Astrocyte (in vitro differentiated cells and primary cell): ENCODE measurements at places on chromosomes 4 and X.

- no peak overlapping the region for H3K4me3 ChIP-seq
- no peaks in the 10 kb centered on the region for H3K27me3 ChIP-seq
- no peaks in the 10 kb centered on the region for H3K4me1 ChIP-seq
- no peak overlapping the region for H3K27ac ChIP-seq
Observed at GRCh38 chrX:1658071-1658491, 43.2 kb downstream of the ASMT start.

- H3K4me3 ChIP-seq: no peak overlapping the region
- H3K27ac ChIP-seq: peak overlapping the region; percentile 97
- peak; percentile 91 for DNase-seq
- H3K36me3 ChIP-seq: no peaks in the 10 kb centered on the region
Observed at GRCh38 chr4:15914291-15914690, 24.2 kb downstream of the FGFBP1 start.

GRCh38 chrX:44025555-44025954 is 52.4 kb upstream of the NDP start:
- H3K4me1 ChIP-seq: no peaks in the 10 kb centered on the region
- peak; percentile 55 for DNase-seq
- H3K27ac ChIP-seq: no peak overlapping the region
- no peaks in the 10 kb centered on the region for H3K36me3 ChIP-seq

DNA sequence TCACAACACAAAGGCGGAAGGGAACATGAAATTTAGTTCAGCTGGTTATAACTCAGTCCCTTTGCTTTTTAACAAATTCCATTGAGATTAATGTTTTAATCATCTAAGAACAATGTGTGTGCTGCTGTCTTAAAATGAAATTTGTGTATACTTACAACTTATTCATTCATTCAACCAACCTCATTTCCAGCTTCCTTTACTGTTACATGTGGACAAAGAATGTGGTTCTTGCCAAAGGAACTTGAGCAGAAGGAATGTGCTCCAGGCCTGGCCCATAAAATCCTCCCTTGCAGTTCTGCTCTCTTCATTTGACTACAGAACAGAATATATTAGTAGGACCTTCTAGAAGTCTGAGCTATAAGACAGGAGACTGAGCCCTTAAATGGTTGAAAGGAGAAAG is 176.8 kb upstream of the GLRA2 start:
- no peaks in the 10 kb centered on the region for H3K4me1 ChIP-seq
- no peak overlapping the region for H3K27ac ChIP-seq
- H3K4me3 ChIP-seq: no peak overlapping the region
- no peaks in the 10 kb centered on the region for H3K27me3 ChIP-seq
- no peaks in the 10 kb centered on the region for H3K36me3 ChIP-seq

DNA sequence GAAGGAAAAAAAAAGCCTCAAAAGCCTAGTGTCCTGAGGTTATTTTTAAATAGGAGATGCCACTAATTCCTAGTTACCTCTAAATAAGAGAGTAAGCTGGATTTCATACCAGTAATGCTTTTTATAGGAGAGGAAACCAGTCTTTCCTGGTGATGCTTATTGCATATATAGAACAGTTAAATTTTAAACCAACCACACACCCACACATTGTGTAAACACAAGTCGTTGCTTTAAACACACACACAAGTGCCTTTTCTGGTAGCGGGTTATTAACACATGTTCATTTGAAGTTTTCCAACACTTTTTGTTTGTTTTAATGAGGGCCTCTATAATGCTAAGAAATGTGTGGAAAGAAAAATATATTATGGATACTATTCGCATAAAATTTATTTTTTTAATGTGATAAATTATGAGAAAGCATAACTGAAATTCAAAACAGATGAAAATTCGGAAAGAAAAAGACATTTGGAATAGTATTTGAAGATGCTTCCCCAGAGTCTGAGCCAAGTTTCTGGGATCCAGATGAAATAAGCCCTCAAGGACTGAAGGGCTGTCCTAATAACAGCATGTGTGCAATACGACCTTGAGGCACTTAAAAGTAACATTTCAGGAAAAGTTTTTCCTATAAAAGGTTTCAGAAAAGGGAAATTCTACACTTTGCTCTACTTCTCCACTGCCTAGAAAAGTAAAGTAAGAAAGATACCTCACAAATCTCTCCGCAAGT is 2.0 kb downstream of the ANTXR2 start:
- H3K27me3 ChIP-seq: no peaks in the 10 kb centered on the region
- peaks cover 20% of the 10 kb centered on the region for H3K4me1 ChIP-seq
- peaks cover 7% of the 10 kb centered on the region for H3K36me3 ChIP-seq
- DNase-seq: peak; percentile 43
- peak overlapping the region; percentile 86 for H3K27ac ChIP-seq
- H3K4me3 ChIP-seq: peak overlapping the region; percentile 96

GRCh38 chr4:94177822-94178221 is 29.8 kb upstream of the SMARCAD1 start:
- H3K36me3 ChIP-seq: no peaks in the 10 kb centered on the region
- H3K4me3 ChIP-seq: no peak overlapping the region
- H3K27ac ChIP-seq: no peak overlapping the region
- no peak for DNase-seq
- no peaks in the 10 kb centered on the region for H3K4me1 ChIP-seq
- no peaks in the 10 kb centered on the region for H3K27me3 ChIP-seq

GRCh38 chr4:144295286-144295995 is 154.9 kb upstream of the GYPA start:
- H3K4me3 ChIP-seq: no peak overlapping the region
- peak; percentile 71 for DNase-seq
- H3K27me3 ChIP-seq: no peaks in the 10 kb centered on the region
- no peaks in the 10 kb centered on the region for H3K4me1 ChIP-seq
- H3K36me3 ChIP-seq: no peaks in the 10 kb centered on the region
- no peak overlapping the region for H3K27ac ChIP-seq

GRCh38 chrX:14420841-14421240 is 108.5 kb upstream of the GLRA2 start:
- no peaks in the 10 kb centered on the region for H3K36me3 ChIP-seq
- no peak overlapping the region for H3K4me3 ChIP-seq
- no peak overlapping the region for H3K27ac ChIP-seq
- no peaks in the 10 kb centered on the region for H3K4me1 ChIP-seq
- no peak for DNase-seq

DNA sequence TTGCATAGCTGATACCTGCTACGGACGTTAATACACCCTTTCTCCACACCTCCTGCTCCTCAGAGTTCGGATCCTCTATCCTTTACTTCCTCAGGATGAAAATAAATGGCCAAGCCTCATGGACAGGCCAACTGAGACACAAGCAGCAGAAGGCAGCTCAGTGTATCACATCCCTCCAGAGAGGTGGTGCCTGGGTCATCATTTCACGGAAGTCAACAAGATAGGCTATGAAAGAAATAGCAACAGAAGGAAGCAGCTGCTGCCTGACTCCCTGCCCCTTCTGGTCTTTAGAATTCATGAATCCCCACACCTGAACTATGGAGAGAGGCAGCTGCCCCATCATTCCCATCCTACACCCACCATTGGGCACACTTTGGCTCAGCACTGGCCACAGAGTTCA is 267.1 kb upstream of the ETNPPL start:
- no peaks in the 10 kb centered on the region for H3K36me3 ChIP-seq
- DNase-seq: no peak
- H3K4me1 ChIP-seq: peaks cover 3% of the 10 kb centered on the region
- H3K4me3 ChIP-seq: no peak overlapping the region

GRCh38 chr4:144910723-144911122 is 187.3 kb downstream of the ANAPC10 start:
- no peak overlapping the region for H3K4me3 ChIP-seq
- DNase-seq: no peak
- H3K36me3 ChIP-seq: no peaks in the 10 kb centered on the region
- H3K4me1 ChIP-seq: peaks cover 13% of the 10 kb centered on the region
- H3K27ac ChIP-seq: no peak overlapping the region
- no peaks in the 10 kb centered on the region for H3K27me3 ChIP-seq

GRCh38 chr4:185853841-185854240 is 41.8 kb upstream of the SORBS2 start:
- H3K36me3 ChIP-seq: no peaks in the 10 kb centered on the region
- no peaks in the 10 kb centered on the region for H3K27me3 ChIP-seq
- no peak for DNase-seq
- no peak overlapping the region for H3K4me3 ChIP-seq
- H3K4me1 ChIP-seq: no peaks in the 10 kb centered on the region

GRCh38 chr4:27327421-27328181 is 467.0 kb downstream of the STIM2 start:
- H3K27ac ChIP-seq: no peak overlapping the region
- DNase-seq: no peak
- no peaks in the 10 kb centered on the region for H3K4me1 ChIP-seq
- H3K36me3 ChIP-seq: no peaks in the 10 kb centered on the region
- H3K4me3 ChIP-seq: no peak overlapping the region

DNA sequence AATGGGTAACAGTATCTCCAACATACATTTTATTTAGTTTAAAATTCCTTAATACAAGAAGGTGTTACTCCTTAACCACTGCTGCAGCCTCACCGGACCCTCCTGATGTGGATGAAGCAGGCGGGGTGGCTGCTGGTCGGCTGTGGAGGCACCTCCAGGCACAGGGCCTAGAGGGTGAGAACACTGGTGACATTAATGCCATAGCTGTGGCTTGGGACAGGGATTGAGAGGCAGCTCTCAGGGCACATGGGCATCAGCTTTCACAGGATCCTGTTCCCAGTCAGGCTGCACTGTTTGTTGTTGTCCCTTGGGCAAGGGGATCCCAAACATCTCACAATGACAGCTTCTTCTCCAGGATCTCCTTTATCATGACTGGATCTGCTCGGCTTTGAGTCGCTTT is 90.0 kb downstream of the GATB start:
- no peaks in the 10 kb centered on the region for H3K27me3 ChIP-seq
- H3K4me1 ChIP-seq: peaks cover 5% of the 10 kb centered on the region
- no peaks in the 10 kb centered on the region for H3K36me3 ChIP-seq
- DNase-seq: no peak
- H3K27ac ChIP-seq: no peak overlapping the region

- H3K4me1 ChIP-seq: no peaks in the 10 kb centered on the region
- no peak overlapping the region for H3K27ac ChIP-seq
- peaks cover 40% of the 10 kb centered on the region for H3K36me3 ChIP-seq
- DNase-seq: no peak
- no peaks in the 10 kb centered on the region for H3K27me3 ChIP-seq
- no peak overlapping the region for H3K4me3 ChIP-seq
Observed at GRCh38 chr4:3215256-3215655, 33.7 kb upstream of the MSANTD1 start.

DNA sequence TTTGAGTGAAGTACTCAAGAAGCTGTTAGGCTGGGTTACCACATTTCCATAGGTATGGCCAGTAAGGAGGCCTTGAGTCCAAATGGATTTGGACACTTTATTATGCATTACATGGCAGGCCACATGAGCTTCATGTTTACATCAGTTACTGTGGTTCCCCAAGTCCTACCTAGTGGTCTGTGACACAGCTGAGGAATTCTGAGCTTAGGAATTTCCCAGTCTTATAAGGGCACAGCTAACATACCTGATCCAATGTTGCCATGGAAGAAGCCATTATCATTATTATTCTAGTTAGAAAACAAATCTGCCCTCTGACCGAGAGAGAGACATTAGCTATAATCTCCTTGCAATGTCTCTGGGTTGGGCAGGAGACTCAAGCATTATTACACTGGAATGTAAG is 174.4 kb upstream of the NUDT10 start:
- H3K27ac ChIP-seq: no peak overlapping the region
- no peak for DNase-seq
- no peaks in the 10 kb centered on the region for H3K36me3 ChIP-seq
- H3K4me3 ChIP-seq: no peak overlapping the region
- no peaks in the 10 kb centered on the region for H3K27me3 ChIP-seq

- H3K4me1 ChIP-seq: no peaks in the 10 kb centered on the region
- H3K27me3 ChIP-seq: no peaks in the 10 kb centered on the region
- H3K36me3 ChIP-seq: no peaks in the 10 kb centered on the region
- no peak overlapping the region for H3K27ac ChIP-seq
- no peak for DNase-seq
Observed at GRCh38 chrX:25079020-25079419, 63.3 kb upstream of the ARX start.

- peak overlapping the region; percentile 37 for H3K27ac ChIP-seq
- DNase-seq: peak; percentile 76
- no peak overlapping the region for H3K4me3 ChIP-seq
- no peaks in the 10 kb centered on the region for H3K27me3 ChIP-seq
- peaks cover 51% of the 10 kb centered on the region for H3K4me1 ChIP-seq
Observed at GRCh38 chr4:7328913-7329638, 105.7 kb downstream of the PSAPL1 start.

DNA sequence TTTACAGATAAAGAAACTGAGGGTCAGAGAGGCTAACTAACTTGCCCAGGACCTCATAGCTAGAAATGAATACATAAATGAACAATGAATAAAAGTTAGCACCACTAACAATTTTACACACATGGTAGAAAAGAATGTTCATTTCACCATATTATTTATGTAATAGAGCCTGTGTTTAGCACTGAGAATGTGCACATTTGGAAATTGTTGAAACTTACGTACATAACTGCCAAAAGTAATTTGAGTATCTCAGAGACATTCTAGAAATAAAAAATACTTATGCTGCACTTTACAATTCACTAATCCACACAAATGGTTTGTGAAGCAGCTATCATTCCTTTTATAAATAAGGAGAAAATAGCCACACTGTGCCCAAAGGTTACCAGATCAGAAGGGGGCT is 9.9 kb downstream of the CASK start:
- H3K4me3 ChIP-seq: no peak overlapping the region
- H3K27me3 ChIP-seq: no peaks in the 10 kb centered on the region
- DNase-seq: no peak
- H3K4me1 ChIP-seq: no peaks in the 10 kb centered on the region
- H3K27ac ChIP-seq: no peak overlapping the region

DNA sequence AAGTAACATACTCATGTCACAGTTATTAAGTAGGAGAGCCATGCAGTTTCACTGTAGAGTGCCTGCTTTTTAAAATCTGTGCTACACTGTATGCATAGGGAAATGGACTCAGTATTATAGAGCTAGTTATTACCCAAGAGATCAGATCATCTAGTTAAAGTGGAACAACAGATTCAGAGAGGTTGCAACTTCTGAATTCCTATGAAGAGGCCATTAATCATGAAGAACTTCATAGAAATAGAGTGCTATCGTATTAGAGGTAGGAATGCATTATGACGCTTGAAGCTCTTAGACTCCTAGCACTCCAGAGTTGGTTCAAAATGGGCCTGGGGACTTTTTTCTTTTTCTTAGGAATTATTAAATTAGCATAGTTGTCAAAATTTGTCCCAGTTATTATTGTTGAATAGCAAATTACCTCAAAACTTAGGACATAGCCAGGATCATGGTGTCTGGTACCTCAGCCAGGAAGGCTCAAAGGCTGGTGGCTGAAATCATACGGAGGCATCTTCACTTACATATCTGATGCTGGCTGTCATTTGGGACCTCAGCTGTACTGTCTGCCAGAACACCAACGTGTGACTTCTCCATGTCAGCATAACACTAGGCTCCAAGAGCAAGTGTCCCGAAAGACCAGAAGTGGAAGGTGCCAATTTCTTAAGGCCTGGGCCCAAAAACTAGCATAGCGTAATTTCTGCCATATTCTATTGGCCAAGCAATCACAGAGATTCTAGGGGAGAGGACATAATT is 125.7 kb downstream of the STAG2 start:
- H3K27me3 ChIP-seq: no peaks in the 10 kb centered on the region
- H3K36me3 ChIP-seq: peaks cover 24% of the 10 kb centered on the region
- DNase-seq: no peak
- no peak overlapping the region for H3K27ac ChIP-seq

GRCh38 chrX:119503484-119503861 is 35.2 kb downstream of the SLC25A5 start:
- no peaks in the 10 kb centered on the region for H3K27me3 ChIP-seq
- H3K27ac ChIP-seq: peak overlapping the region; percentile 63
- no peak overlapping the region for H3K4me3 ChIP-seq
- DNase-seq: peak; percentile 81
- no peaks in the 10 kb centered on the region for H3K36me3 ChIP-seq

- H3K4me3 ChIP-seq: no peak overlapping the region
- peak; percentile 11 for DNase-seq
- no peak overlapping the region for H3K27ac ChIP-seq
- H3K4me1 ChIP-seq: no peaks in the 10 kb centered on the region
- peaks cover under 1% of the 10 kb centered on the region for H3K27me3 ChIP-seq
- H3K36me3 ChIP-seq: no peaks in the 10 kb centered on the region
Observed at GRCh38 chr4:54423066-54423465, 194.0 kb downstream of the PDGFRA start.
